ENCODE measurements at places on chromosomes 4 and X.

DNA sequence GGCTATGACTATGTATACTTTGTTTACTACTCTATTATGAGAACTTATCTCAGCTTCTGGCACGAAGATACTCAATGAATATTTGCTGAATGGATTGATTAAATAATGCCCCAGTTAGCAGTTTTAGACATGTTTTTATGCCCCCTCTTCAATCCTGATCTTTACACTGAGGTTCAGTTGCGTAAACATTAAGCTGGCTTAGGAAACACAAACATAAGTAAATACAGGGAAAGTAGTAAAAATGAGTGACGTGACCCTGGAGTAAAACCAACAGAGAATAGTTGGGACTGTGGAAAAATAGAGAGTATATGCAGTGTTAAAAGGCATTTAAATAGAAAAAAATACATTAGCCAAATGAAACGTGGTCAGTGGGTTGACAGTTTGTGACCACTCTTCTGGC, 387.0 kb upstream of the ACTRT1 start:
- DNase-seq: no peak

DNA sequence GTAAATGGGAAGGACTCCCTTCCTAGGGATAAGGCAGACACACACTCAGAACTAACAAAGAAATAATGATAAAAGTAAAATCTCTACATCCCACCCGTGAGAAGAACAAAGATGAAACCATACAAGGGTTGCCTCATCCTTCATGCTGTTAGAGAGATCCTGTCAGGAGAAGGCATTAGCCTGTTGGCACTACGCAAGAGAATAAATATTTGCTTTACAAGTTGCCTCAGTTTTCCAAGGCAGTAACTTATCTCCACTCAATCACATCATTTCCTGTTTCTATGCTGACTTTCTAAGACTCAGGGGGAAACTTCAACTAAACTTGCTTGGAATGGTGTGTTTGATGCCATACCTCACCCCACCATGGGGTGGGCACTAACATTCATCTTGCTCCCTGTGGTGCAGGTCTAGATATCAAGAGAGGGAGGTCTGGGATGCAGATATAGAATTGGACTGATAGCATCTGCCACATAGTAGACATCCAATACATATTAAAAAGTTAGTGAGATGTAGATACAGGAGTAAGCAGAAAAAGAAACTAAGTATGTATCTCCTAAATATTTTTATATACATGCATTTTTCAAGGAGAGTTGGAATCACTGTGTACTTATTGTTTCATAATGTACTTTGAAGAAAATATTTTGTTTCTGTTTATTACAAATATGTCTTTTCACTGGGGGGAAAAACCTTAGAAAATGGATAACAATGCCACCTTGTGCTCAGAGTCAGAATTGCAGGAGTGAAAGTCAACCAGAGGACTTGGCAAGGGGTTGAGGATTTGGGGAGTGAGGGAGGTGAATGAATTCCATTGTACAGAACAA, 57.2 kb upstream of the BEX4 start:
- DNase-seq: no peak

DNA sequence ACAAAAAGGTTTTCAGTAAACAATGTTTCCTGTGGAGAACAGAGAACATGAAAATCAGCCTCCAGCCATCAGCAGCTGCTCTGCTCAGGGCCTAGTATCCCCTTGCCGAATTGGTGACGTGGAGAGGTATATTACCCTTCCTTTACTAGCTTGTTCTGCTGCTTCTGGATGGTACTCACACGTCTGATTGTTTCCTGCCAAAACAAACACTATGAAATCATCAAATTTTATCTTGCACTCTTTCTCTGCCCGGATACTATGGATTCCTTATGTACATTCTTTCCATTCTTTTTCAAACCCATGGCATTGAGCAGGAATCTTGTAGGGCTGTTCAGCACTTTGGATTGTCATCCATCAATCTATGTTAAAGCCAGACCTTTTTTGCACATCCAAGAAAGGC, 18.8 kb upstream of the METAP1 start:
- no peak for DNase-seq

DNA sequence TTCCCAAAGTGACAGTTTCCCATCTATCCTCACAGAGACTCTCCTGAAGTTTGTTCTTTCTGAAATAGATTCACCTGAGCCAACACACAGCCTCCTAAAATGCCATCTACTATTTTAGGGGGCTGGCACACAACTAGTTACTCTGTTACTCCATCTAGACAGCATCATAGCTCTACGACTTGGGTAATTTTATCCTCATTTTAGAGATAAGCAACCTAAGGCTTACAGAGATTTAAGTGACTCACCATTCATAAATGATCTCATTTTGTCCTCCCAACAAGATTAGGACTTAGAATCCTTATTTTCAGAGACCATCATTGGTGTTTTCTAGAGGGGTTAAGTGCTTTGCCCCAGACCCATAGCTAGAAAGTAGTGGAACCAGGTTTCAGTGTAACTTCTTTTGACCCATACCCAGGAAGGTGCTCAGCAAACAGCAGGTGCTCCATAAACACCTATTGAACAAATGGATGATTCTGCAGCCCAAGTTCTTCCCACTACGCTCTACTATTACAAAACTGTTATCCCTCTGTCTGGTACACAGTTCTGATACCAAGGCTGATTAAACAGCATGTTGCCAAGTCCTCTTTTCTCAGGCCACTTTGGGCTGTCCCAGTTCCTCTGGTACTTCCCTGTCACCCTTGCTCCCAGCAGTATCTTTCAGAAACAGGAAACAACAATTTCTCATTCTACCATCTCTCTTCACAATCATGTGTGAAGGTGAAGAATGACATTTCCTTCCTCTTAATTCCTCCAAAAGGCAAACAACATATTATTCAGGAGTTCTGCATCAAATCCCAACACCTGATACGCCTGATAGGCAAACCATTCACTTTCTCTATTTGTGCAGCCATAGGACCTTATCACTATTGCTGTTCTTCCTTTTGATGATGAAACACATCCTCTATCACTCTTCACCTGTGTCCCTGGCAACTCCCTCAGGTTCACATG, 304.7 kb upstream of the TAPT1 start:
- no peak for DNase-seq

- no peak for DNase-seq
These were observed 565.4 kb downstream of the GRXCR1 start for GRCh38 chr4:43457866-43458265.

GRCh38 chr4:37645736-37646135, 40.4 kb downstream of the RELL1 start:
- no peak for DNase-seq

DNA sequence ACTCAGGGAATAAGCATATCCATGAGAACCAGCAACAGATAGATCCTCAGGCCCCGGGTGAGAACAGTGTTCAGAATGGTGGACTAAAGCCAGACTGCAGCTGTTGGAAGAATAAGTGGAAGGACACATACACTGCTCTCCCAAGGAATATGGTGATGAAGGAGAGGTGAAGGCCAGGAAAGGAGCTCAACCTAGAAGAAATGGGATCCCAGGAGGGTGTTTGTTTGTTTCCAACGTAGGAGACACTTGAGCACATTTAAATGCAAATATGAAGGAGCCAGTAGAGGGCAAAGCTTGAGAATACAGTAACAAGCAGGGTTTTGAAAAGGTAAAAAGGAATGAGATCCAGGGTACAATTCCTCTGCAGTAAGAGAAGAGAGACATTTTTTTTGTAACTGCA, 42.4 kb upstream of the ATOH1 start:
- DNase-seq: no peak

- no peak for DNase-seq
These were observed 2.9 kb upstream of the FAT1 start for GRCh38 chr4:186726426-186727168.

DNA sequence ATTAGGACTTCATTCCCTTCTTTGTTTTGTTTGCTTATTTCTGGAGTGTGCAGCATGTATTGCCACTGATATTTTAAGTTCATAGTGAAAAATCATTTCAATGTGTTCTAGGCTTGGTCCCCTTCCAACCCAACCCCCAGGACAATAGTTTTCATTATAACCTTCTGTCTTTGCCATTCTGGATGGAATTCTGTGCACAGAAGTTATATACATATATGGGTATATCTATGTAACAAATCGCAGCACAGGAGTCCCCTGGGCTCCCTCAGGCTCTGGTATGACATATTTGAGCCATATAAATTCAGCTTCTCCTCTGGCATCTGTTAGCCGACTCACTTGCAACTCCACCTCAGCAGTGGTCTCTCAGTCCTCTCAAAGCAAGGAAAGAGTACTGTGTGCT, at the start of gene TNMD:
TNMD (plus strand) TSS at position 326 of the 400 bp plus-strand sequence. CDS start 83 bp downstream, outside the sequence.
- DNase-seq: no peak

GRCh38 chr4:42715807-42716482, 59.0 kb upstream of the ATP8A1 start:
- no peak for DNase-seq

GRCh38 chr4:159446266-159446976, 343.5 kb downstream of the RAPGEF2 start:
- no peak for DNase-seq

DNA sequence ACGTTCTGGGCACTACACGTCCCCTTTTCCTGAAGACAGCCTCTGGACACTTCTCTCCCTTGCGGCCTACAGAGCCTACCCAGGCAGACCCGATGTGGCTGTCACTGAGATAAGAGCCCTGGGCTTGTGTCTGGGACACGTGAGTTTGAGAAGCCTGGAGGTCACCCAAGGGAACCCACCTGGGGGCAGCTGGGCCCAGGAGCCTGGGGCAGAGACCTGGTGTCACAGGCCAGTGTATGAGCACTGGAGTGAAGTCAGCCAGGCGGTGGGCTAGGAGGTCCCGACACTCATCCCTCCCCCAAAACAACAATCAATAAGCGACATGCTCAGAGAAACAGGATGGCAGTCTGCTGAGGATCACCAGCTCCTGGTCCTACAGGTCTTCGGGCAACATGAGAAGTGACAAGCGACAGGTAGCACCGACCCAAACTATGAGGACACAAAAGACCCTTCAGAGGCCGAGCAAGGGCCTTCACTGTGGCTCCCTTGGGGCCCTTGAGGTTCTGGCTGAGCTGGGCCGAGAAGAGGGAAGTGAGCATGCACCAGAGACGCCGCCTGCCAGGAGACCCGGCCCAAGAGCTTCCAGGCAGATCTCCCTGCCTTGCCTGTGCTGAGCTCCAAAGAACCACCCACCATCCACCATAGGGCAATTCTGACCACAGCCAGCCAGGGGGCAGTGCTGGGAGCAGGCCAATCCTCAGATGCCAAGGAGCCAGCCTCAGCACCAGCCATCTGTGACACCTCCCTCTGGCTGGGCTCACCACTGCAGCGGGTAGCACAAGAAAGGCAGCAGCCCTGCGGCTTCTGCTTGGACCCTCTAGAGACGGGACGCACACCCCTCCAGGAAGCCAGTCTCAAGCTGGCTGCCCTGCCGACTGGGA, 11.0 kb upstream of the DUSP9 start:
- DNase-seq: no peak

DNA sequence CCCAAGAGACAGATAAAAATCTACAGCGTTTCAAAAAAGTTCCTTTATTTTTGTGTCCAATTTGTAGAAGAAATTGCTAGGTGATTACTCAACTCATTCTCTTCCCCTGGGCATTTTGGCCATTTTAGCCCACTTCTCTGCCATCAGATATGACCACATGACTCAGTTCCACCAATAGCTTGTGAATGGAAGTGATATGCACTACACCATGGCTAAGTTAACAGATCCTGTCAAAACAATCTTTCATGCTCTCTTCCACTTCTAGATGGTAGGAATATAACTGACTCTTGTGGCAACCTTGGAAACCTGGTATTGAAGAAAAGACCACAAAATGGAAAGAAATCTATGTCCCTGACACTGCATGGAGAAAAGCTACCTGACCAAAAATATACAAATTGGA, 26.2 kb upstream of the FREM3 start:
- no peak for DNase-seq

DNA sequence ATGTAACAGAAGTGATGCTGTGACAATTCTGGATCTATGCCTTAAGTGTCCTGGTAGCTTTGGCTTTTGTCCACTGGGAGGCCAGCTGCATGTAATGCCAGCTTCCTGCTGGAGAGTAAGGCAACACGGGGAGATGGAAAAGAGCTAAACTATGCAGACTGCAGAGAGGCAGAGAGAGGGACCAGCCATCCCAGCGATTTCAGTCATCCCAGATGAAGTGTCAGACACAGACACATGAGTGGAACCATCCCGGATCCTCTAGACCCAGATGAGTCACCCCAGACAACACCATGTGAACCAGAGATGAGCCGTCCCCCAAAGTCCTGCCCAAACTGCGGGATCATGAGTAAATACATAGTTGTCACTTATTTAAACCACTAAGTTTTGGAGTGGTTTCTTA, 14.6 kb downstream of the SRPX start:
- DNase-seq: no peak

GRCh38 chrX:72003811-72004750, 93.4 kb downstream of the NHSL2 start:
- no peak for DNase-seq

GRCh38 chrX:1076871-1077651, 135.4 kb downstream of the CRLF2 start:
- no peak for DNase-seq

DNA sequence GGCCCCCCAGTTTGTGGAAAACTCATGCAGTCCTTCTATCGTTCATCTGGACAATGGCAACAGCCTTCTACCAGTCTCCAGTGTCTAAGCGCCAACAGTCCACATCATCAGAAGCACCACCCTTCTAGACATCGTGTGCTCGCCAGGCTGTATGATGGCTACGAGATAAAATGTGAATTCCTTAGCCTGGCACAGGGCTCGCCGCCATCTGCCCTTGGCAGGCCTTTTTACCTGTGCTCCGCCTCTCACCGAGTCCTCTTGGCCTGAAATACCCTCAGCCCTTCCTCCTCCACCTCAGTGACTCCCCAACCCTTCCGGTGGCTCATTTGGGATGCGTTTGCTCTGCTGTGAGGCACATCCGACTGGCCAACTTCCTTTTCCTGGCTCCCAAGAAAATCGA, 15.9 kb upstream of the STS start:
- no peak for DNase-seq

GRCh38 chr4:27764526-27764837, 903.8 kb downstream of the STIM2 start:
- no peak for DNase-seq

DNA sequence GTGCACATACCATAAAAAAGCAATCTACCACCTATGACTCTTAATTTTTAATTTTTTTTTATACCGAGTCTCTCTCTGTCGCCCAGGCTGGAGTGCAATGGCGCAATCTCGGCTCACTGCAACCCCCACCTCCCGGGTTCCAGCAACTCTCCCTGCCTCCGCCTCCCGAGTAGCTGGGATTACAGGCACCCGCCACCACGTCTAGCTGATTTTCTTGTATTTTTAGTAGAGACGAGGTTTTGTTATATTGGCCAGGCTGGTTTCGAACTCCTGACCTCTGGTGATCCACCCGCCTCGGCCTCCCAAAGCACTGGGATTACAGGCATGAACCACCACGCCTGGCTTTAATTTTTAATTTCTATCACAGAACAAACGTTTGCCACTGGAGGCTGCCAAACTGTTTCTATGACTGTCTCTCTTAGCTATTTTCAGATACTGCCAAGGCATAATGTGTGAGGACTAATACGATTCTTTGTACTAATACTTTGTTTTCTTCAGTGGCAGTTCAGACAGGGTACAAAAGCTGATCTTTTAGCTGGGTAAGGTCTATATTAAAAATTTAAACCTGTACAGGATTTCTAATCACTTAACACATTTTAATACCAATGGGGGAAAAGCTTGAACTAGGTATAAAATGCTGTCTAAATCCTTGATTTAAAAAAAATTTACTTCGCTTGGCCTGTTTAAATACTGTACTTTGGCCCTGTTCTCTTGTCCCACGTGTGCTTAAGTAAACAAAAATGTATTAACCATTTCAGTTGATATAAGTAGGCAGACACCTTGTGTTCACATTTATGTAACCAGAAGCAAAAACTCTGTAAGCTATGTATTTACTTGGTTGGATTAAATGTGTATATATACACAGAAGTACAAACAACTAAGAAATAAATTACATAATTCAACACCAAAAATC, 2.3 kb downstream of the PGRMC2 start:
- DNase-seq: no peak

- no peak for DNase-seq
These were observed 25.2 kb upstream of the SLC2A9 start for GRCh38 chr4:10046471-10046870.

All from activated CD8-positive, alpha-beta memory T cell treated with anti-CD3 and anti-CD28 coated beads for 48 hours (primary cell).